ENCODE measurements at places on chromosomes 2 and 18.
A peak's percentile ranks its signal among the peaks of the same experiment; 100 is the strongest.

DNA sequence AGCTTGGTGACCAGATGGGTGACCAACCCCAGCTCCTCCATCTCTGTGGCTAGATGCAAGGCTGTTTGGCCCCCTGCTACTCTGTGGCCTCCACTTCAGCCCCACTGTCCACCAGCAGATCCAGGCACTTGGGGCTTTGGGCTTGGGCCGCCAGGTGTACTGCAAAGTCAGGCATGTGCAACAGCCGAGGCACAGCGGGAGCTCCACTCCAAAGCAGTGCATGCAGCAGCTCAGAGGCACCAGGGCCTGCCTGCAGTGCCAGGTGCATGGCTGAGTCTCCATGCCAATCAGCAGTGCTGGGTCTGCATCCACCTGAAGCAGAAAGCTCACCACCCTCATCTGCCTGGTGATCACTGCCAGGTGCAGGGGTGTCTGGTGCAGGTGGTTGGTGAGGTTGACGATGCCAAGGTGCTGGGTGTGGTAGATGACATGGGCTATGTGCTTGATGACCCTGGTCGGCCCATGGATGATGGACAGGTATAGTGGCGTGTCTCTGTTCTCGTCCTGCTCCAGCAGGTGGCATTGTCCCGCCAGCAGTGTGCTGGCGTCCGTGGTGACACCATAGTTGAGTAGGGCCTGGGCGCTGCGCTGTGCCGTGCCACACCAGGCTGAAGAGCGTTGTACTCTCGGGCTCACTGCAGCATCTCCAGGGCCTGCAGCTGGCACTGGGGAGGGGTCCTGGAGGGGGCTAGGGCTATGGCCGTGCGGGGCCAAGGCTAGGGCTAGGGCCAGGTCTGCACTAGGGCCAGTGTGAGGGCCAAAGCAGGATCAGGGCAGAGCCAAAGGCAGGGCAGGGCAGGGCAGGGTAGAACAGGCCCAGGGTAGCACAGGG lies 1.0 kb upstream of the ANKRD62 start:
- DNase-seq = no peak

DNA sequence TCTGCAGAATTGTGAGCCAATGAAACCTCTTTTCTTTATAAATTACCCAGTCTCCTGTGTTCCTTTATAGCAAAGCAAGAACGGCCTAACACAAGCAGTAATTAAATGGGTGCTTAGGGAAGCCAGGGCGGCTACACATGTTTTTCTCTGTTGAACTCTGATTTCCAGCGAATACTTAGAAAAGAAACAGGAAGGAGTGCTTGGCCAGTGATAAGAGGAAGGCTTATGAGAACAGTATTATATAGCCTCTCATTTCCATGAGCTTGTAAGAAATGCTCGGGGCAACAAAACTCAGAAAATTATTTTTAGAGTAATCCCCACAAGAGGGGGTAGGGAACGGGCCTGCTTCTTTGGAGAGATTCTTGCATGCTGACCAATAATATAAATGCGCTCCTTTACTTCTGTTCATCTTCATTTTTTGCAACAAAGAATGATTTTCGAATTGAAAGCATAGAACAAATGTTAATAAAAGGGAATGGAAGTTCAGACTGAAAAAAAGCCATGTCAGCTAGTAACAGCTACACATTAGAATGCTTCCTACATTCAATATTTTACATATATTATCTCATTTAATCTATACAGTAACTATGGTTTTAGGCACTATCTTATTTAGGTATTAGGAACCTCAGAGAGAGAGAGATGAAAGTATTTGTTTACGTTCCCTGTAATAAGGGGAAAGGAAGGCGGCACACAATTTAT lies 49.7 kb upstream of the CCDC85A start:
- no peak for DNase-seq

- no peak for DNase-seq
Observed at GRCh38 chr2:215826376-215826775, 187.0 kb downstream of the MREG start.

DNA sequence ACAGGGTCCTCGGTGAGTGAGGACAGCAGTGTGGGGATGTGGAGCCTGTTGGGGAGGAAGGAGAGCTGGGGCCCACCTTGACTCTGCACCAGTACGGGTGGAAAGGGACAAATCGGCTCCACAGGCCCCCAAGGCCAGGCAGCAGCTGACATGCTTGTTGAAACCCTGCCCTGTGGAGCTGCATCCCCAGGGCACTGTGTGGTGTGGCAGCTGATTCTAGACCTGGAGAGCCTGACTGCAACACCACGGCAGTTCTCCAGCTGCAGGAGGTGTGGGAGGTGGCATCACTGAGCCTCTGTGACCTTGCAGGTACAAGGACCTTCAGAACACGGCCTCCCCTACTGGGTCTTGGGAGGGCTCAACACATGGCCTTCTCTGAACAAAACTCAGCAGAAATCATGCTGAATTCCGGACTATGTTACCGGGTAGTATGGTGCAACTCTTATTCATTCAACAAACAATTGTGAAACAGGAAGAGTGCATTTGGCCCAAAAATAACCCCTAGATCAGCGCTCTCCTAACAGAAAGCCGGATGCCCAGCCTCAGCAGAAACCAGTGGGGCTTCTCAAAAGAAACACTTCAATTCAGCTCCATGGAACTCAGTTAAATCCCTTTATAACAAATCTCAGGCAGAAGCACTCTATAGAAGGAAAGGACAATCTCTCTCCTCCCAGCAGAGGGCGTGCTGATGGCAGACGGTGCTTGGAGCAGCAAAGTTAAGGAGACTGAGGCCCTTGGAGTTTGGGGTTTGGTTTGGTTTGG lies 104.4 kb upstream of the SALL3 start:
- peak; percentile 35 for DNase-seq
